ENCODE measurements at places on chromosomes 5 and 9.

- no peak for DNase-seq
These were observed 400.5 kb upstream of the TUSC1 start for GRCh38 chr9:26078706-26079105.

DNA sequence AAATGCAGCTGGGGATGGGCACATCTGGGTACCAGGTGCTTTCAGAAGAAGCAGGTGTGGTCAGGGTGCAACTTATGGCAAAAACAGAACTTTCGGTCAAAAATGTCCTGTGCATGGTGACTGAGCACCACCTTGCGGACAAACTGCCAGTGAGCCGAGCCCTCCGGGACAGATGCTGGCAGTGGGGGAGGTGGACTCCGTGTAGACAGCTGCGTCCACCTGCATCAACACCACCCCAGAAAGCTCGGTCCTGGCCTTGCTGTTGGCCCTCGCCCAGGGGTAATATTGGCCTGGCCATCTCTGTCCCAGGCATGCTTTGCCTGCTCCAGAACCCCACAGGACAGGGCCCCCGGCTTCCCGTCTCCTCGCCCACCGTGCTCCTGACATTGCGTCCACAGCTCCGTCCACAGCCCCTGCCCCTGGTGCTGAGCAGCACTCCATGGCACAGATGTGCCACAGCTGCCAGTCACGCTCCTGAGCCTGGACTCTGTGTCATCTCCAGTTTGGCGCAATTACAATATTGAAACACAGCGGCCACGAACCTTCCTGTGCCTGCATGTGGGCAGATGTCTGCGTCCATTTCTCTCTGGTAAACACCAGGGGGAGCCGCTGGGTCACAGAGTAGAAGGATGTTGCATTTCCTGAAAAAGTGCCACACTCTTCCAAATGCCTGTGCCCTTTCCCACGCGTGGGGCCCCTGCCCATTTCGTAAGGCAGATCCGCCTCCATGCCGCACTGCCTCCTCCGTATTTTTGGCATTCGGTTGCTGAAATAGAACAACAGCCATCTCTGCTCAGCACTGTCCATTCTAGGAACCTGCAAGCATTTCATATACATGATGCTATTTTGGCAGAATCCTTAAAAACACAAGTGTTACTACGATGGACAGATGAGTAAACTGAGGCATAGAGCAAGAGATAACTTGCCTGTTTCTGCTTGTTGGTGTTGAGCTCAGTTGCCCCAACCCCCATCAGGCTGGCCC, 33.4 kb upstream of the SLC6A19 start:
- peak; percentile 26 for DNase-seq

GRCh38 chr9:4106081-4106759, 193.6 kb downstream of the GLIS3 start:
- DNase-seq = no peak

GRCh38 chr9:10661994-10662393, 49.2 kb upstream of the PTPRD start:
- no peak for DNase-seq

DNA sequence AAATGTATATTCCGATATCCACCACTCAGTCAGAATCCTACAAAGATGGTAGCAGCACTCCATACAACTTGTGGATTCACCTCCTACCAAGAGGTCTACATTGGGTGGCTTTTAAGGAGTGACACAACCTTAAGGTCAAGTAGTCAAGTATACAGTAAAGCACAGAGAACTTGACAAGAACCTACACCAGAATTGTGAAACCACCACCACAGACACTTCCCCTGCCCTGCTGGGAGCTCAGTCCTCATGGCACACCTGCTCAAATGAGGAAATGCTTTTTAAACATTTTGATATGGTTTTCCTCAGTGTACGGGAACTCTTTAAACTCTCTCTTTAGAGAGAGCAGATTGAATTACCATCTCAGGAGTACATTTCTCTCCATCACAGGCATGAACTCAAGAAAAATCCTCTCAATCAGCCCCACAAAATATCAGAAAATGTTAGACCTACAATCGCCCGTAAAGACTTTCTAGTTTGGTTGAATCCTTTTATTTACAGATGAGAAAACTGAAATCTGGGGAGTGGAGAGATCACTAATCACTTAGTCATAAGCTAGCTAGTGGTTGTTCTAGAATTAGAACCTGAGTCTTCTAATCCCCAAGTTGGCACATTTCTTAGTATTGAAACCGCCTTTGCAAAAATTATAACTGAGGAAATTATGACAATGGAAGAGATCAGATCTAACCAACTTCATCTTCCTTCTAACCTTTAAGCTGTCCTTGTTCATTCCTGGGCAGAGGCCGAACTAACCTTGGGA, 38.5 kb upstream of the NR4A3 start:
- no peak for DNase-seq

GRCh38 chr5:16552666-16553343, 64.0 kb downstream of the RETREG1 start:
- DNase-seq = peak; percentile 19

DNA sequence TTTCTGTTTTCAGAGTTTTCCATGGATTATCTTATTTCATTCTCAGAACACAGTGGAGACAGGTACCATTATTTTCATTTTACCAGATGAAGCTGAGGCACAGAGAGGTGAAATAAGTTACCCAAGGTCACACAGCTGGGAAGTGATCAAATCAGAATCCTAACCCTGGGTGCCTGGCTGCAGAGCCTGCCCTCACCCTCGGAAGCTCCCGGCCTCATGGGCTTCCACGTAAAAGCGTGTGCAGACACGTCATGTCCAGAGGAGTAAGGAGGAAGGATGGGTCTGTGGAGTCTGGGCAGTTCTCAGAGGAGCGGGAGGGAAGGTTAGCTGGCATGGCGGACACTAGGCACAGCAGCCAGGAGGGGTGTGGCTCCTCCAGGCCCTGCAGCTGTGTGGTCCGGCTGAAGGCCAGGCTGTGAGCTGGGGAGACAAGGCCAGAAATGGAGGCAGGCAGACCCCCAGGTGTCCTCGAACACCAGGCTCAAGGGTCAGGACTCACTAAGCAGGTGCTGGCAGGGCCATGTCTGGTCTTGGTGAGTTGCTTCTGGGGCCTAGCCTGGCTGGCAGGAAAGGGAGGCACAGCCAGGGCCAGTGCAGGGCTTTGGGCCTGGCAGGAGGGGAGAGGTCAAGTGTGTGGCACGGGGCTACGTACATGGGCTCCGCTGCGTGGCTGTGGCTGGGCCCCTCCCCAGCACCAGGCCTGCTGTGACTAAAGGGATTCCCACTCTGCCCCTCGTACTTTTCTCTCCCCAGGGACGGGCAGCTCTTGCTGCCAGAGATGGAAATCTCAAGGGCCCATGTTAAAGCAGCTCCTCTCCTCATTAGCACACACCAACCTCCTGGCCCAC, 5.6 kb downstream of the TBC1D9B start:
- DNase-seq = no peak

DNA sequence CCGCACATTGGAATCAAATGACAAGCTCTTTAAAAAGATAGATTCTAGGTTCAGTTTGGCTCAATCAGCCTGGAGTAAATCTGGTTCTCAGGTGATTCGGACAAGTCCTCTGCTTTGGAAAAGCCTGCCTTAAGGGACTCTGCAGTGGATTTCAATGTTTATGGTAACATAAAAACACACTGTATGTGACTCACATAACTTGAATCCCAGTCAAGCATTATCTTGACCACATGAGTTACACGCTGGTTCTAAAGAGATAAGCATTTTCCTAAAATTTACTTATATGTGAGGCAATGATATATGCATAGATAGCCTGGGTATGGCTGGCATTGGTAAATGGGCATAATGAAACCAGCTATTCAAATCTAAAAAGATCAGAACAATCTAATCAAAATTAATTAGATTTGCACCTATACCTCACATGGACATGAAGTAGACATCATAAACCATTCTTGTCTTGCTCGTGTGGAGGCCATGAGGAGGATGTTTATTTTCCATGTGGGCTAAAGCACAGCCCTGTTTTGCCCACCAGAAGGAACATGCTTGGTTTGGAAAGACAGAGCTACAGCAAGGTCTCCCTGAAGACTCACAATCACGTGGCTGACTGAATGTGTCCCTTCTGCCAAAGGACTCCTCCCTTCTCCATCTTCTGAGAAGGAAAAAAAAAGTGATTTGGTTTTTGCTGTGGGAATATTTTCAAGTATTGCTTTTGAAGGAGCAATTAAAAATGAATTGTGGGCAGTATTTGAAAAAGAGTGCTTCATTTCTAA, 351.7 kb downstream of the DIRAS2 start:
- DNase-seq = no peak

- no peak for DNase-seq
These were observed 20.6 kb downstream of the IRF1 start for GRCh38 chr5:132470010-132470392.

DNA sequence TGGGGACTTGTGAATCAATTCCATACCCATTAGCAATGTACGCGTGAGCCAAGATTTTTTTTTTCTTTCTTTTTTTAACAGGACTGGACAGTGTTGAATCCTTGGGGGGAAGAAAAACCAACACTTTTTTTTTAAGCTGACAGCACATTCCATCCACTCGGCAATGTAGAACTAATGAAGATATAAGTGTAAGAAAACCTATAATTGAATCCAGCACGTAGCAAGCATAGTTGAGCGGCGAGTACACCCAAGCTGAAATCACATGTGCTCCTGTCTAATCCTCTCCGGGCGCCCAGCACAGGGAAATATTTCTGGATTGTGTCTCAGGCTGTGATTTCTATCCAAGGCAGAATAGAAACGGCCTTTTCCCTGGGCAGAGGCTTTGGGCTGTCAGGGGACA, 118.2 kb downstream of the BOD1 start:
- no peak for DNase-seq

DNA sequence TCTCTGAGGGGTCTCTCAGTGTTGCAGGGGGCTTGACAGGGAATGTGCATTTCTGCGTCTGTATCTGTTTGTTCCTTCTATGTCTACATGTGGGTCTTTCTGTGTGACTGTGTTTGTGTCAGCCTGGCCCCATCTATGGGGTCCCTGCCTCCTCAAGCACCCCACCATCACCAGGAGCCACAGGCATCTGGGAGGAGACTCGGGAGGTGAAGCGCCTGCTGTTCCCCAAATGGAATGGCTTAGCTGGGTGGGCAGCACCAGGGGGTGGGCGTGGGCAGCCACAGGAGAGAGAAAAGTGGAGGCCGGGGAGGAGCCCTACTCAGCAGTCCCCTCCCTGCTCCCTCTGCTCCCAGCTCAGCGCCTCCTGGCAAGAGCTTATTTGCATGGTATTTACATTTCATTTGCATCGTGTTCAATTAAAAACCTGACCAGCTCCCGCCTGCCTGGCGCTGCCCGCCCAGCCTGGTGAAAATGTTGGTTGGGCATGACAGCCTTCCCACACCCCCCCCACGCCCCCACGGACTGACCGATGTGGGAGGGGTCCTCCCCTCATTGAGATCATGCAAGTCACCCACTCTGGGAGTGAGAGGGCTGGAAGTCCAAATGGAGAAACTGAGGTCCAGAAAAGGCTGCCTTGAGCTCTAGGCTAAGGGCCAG, 50.5 kb downstream of the CXXC5 start:
- no peak for DNase-seq

- no peak for DNase-seq
These were observed 56.2 kb downstream of the ABHD17B start for GRCh38 chr9:71854811-71855210.

DNA sequence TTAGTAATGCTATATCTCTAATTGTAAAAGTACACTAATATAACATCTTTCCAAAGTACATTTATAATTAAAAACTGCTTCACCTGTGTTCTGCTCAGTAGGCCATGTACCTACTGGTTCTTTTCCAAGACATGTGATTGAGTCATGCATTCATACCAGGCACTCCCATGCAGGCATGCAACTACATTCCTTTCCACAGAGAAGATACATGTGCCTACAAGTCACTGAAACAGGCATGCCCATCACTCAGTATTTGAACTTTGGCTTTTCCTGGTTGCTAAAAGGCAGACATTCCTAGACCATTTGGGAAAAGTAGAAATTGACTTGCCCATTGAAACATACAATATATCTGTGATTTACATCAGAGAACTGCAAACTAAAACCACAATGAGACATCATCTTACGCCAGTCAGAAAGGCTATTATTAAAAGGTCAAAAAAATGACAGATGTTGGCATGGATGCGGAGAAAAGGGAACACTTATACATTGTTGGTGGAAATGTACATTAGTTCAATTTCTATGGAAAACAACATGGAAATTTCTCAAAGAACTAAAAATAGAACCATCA, 148.3 kb upstream of the MOCS2 start:
- DNase-seq = no peak

- no peak for DNase-seq
These were observed 24.2 kb upstream of the ANKRD33B start for GRCh38 chr5:10539687-10539998.

DNA sequence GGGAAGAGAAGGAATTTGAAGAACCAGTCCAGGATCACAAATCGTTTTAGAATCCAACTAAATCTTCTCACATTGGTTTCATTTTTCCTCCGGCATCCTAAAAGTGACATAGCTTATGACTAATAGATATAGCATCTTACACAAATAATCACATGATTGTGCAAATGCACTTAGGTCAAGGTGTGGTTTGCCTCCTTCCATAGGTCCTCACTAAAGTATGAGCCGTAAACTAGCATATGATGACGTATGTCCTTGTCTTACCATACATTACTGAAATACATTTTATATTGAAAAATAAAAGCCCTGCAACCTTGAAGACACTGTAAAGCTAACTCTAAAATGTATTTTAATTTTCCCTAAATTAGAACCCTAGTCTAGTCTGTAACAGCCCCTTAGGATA, 362.7 kb upstream of the ADAMTS16 start:
- no peak for DNase-seq

DNA sequence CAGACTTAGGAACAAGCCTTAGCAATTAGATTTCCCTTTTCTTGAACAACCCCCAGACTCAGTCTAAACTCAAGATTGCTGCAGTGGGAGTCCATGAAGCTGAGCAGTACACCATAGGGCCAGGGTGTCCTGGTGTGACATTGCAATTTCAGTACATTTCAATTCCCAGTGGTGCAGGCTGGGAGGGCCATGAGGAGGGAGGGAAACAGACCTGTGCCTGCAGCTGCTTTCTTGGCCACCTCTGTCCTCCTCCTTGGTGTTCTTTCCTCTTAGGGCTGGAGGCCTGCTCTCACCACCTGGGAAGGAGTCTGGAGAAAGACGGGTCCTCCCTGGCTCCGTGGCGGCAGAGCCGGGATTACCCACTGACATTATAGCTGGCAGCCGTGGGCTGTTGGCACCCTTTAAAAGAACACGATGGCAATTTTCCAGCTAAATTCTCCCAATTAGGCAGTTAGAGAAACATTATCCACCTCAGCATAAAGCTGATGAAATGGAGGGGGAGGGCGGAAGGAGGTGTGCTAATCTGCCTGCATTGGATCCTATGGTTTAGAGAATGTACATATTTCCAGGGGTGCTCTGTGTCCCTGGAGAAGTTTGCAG, 186.4 kb downstream of the SLIT3 start:
- DNase-seq = no peak

GRCh38 chr5:172322028-172322965, 38.7 kb upstream of the UBTD2 start:
- DNase-seq = no peak

All from stimulated activated CD8-positive, alpha-beta memory T cell treated with anti-CD3 and anti-CD28 coated beads, Interleukin-7, amount 100 ng/mL, for 24 hours (primary cell).